ENCODE measurements at places on chromosomes 2 and 18.

- DNase-seq = no peak
Measured at GRCh38 chr2:64447317-64448040, 6.5 kb upstream of the LGALSL start.

- no peak for DNase-seq
Measured at GRCh38 chr18:64713284-64713683, 564.4 kb upstream of the LINC00305 start.

DNA sequence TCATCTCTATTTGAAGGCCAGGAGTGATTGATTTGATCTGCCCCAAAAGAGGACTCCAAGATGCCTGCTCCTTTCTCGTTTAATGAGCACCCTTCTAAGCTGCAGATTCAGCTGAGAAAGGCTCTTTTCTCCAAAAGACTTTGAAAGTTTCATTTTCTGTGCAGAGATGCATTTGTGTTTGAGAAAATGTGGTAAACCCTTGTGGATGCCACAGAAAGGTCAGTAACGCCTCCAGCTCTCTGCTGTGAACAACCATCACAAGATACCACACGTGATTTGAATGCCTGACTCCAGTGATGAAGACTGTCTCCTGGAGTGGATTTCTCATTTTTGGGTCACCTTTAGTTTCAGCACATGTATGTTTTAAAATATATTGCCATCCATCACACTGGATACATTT, 35.0 kb upstream of the CCDC85A start:
- DNase-seq = no peak

- DNase-seq = no peak
Measured at GRCh38 chr18:67302043-67302442, 214.5 kb downstream of the DSEL start.

DNA sequence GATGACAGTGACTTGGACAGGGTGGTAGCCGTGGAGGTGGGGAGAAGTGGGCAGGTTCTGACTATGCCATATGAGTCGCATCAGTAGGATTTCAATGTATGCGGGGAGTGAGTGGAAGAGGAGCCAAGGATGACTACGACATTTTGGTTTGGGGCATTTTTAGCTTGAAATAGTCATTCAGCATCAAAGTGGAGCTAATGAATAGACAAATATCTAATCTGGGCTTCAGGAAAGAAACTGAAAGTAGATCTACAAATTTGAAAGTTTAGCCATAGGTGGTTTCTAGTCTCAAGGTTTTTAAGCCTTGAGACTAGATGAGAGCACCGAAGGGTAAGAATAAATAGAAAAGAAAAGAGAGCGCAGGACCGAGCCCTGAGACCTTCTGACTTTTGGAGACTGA, 58.3 kb downstream of the FEZ2 start:
- DNase-seq = no peak

- no peak for DNase-seq
Measured at GRCh38 chr2:233300401-233300800, 7.2 kb upstream of the SAG start.

- no peak for DNase-seq
Measured at GRCh38 chr18:64287926-64288325, 139.0 kb upstream of the LINC00305 start.

- DNase-seq = no peak
Measured at GRCh38 chr2:23127465-23127864, 257.5 kb upstream of the KLHL29 start.

GRCh38 chr2:66730441-66730840, 295.5 kb downstream of the MEIS1 start:
- DNase-seq = no peak

- no peak for DNase-seq
Measured at GRCh38 chr18:41814651-41815050, 140.4 kb upstream of the PIK3C3 start.

Measured in AG04450 (cell line).